ENCODE measurements at places on chromosomes 12 and 14.

DNA sequence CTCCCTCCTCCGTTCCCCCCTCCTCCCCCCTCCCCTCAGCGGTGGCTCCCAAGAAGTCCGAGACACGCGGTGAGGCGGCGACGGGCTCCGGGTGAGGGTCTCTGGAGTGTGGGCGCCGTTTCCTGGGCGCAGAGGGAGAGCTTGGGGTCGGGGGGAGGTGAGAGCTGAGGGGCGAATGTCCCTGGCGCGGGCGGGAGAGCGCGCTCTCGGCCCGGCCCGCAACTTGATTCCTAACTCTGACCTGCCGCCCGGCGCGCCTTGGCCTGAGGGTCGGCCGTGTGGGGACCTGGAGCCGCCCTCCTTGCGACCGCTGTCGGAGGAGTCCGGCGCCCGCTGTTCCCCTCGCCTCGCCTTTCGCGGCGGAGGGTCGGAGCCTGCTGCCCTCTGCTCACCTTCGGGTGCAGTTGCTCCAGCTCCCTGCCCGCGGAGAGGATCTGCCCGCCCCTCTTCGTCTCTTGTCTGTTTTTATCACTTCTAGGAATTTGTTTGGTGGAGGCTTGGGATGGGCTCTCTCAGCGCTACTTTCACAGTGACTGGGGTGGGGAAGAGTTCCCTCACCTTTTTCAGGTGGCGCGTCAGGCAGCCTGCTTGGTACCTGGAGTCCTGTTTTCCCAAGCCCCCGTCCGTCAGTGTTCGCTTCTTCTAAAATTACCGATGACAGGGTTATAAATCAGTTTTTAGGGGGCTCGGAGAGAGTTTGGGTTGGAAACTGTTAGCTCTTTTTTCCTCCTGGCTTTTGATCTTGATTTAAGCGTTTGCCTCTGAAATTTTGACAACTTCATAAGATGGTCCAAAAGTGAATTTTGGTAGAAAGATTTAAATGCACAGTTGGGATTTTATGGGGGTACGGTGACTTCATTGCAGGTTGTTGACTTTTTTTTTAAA, 495 bp downstream of the ADIPOR2 start:
- DNase-seq, result no peak

DNA sequence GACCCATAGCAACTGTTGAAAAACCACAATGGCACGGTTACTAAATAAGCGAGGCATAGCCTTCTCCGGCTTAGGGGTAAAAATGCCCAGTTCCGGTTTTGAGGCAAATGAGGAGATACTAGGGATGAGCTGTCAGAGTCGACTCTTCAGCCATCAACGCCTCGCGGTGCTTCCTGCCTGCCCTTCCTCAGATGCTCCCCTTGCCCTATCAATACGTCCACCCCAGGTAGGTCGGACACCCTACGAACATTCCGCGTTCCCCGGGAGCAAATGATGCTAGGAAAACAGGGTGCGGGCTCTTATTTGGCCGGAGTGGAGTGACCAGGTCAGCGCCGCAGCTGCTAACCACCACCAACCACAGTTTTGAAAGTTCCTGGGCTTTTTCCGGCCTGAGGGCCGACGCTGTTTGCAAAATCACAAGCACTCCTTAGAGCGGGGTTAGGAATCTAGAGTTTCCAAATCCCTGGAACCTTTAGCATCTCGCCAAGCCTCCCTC, 1.2 kb downstream of the SRSF9 start:
- no peak for DNase-seq

DNA sequence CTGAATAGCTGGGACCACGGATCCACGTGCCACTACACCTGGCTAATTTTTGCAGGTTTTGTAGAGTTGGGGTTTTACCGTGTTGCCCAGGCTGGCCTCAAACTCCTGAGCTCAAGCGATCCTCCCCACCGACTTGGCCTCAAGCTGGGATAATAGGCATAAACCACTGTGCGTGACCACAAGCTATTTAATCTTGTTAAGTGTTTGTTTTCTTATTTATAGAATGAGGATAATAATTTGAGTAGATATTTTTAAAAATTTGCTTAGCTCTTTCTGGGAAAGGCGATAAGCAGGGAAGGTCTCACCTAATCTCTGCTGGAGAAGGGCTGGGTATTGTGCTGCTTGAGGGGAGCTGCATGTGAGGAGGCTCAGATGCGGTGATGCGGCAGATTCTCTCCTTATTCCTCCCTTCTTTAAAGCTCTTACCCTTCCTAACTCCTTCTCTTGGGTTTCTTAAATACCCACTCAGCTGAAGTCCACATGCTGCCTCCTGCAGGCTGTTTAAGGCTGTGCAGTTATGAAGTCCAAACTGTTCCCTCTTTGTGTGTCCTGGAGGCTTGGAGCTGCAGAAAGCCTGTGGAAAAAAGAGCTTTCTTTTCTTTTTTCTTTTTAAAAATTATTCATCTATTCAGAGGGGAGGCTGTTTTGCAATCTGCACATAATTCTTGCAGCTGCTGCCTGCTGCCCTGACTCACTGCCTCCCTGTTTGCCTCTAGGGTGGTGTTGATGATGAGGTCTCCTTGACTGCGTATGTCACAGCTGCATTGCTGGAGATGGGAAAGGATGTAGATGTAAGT, 37.9 kb downstream of the A2ML1 start:
- DNase-seq, result no peak

- DNase-seq, result no peak
These were observed 27.9 kb downstream of the ACTN1 start for GRCh38 chr14:68951035-68951797.

GRCh38 chr12:53857666-53858065, 81.0 kb upstream of the HOXC13 start:
- DNase-seq, result no peak

- no peak for DNase-seq
These were observed 99.3 kb downstream of the PHLDA1 start for GRCh38 chr12:75932241-75932640.

DNA sequence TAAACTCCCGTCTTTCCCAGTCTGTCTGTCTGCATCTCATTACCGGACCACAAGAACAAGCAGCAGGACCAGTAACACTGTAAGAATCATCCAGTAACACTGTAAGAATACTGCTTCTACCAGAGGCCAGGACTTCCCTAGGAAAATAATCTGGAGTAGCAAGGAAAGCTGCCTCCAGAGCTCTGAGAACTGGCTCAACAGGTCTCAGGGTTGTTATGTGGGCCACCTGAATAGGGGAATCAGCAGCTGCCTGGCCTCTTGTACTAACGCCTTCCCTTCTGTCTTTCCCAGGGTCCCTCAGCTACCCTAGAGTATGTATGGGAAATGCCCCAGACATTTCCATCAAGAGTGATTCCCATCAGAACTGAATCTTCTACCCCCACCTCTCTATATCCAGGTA, 954 bp upstream of the SLC39A2 start:
- no peak for DNase-seq

DNA sequence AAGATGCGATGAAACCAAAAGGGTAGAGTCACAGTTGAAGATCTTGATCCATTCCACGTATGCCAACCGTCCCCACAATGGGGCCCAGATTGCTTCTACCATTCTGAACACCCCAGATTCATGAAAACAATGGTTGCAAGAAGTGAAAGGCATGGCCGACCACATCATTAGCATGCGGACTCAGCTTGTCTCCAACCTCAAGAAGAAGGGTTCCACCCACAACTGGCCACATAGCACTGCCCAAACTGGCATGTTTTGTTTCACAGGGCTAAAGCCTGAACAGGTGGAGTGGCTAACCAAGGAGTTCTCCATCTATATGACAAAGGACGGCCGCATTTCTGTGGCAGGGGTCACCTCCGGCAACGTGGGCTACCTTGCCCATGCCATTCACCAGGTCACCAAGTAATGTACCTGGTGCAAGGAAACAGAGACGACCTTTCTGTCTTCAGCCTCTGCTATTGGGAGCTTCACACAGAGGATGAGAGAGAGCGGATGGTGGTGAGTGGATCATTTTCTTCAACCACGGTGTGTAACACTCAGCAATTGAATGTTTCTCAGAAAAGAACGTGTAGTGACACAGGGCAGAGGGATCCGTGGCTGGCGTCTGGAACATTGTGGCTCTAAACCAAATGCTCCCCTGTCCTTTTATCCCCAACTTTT, 26.8 kb upstream of the CLEC2D start:
- DNase-seq, result no peak

GRCh38 chr12:132445884-132446632, 43.9 kb upstream of the FBRSL1 start:
- DNase-seq, result no peak

GRCh38 chr14:90005939-90006530, 50.3 kb downstream of the TDP1 start:
- DNase-seq, result no peak

GRCh38 chr12:48266826-48267225, 63.7 kb upstream of the OR10AD1 start:
- DNase-seq, result no peak

DNA sequence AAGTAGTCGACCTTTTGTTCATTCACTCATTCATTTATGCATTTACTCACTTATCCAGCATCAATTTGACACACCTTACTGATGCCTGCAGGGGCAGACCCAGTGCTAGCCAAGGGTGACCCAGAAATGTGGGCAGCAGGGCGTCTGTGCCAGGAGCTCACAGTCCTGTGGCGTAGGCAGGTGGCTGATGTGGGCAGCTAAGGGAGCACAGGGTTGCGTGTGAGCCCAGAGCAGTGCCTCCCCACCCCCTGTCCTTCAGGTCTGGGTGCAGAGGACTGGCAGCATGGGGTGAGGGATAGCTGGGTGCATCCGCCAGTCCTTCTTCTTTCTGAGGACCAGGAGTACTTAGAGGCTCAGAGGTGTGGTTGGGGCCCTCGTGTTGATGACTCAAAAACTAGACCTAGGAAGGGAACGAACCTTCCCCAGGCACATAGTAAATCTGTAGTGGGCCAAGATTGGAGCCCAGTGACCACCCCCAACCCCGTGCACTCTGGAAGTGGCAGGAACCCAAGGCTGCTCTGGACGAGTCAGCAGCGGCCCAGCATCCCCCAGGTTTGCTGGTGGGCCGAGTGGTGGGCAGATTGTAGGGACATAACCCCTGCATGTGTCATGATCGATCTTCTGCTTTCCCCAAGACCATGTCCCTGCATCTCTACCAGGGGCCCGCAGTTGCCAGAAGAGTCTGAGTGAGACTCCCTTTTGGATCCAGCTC, 63.9 kb downstream of the BEGAIN start:
- DNase-seq, result no peak

DNA sequence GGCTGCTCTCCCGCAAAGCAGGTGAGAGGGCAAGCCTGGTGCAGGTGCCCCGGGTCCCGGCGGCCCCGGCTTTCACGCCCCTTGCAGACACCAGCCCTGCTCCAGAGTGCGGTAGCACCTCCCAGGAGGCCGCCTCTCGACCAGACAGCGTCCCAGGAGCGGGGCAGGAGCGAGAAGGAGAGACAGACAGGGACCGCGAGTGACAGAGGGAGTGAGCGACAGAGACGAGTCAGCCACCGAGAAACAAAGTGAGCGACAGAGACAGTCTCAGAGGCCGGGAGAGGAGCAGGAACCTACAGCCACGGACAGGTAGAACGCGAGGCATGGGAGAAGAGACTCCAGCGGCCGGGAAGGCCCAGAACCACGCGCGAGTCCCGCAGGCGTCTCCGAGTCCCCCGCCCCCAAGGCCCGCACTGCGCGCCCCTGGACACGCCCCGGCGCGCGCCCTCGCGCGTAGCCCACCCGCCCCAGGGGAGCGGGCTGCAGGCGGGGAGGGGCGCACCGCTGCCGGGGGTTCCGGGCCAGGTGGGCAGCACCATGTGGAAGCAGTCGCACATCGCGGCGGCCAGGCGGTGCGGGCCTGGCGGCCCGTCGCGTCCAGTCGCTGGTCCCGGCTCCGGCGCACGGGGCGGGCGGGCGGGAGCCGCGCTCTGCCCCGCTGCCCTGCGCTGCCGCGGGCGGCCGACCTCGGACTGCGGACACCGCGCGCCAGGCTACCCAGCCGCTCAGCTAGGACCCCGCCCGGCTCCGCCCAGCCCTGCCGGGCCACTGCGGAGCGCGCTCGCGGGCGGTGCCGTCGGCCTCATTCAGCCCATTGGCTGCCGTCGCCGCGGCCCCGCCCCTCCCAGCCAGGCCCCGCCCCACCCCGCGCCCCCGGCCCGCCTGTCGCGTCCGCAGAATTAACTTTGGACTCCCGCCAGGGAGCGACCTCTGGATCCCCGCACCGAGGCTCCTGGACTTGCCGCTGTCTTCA, at the start of gene AHNAK2:
AHNAK2 (minus strand) TSS at position 694 of the 973 bp plus-strand sequence; CDS start at position 557, 137 bp downstream.
- DNase-seq, result no peak

Measured in cortex of kidney (tissue), 1 donor.